ENCODE measurements at places on chromosomes 1 and 21. TPM values are rescaled to one million over a fixed set of nuclear protein-coding genes. Genes with fewer than 3 reads are reported as not detected.

The LCE1D gene
- not detected for total RNA-seq

The POU3F1 gene
- total RNA-seq: not detected

The DMRTA2 gene
- total RNA-seq: 0.18 TPM

The PRRX1 gene
- total RNA-seq: 679 TPM

Measured in fibroblast of the aortic adventitia (primary cell).